NCI-H2081 (cell line): ENCODE measurements at places on chromosomes 1 and 21.

DNA sequence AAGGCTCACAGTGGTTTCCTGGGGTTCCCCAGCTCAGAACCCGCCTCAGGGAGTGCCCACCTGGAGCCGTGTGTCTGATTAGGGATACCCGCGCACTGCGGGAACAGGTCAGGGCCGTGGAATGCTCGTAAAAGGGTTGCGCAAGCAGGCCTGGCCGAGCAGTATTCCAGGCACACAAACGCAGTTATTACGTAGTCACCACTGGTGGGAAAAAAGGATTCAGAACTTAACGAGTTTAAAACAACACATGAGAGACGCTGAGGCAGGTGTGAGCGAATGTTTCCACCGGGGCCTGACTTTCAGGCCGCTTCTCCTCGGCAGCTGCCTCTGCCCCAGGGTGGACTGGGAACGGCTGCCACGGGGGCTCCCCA is 18.2 kb downstream of the PLCH2 start:
- DNase-seq, result no peak

- DNase-seq, result no peak
Measured at GRCh38 chr1:183946320-183946613, 91.3 kb downstream of the COLGALT2 start.

GRCh38 chr1:89978755-89979154 is 16.2 kb upstream of the ZNF326 start:
- DNase-seq, result no peak

- DNase-seq, result peak; percentile 69
Measured at GRCh38 chr1:46400421-46400820, 6.3 kb downstream of the FAAH start.

DNA sequence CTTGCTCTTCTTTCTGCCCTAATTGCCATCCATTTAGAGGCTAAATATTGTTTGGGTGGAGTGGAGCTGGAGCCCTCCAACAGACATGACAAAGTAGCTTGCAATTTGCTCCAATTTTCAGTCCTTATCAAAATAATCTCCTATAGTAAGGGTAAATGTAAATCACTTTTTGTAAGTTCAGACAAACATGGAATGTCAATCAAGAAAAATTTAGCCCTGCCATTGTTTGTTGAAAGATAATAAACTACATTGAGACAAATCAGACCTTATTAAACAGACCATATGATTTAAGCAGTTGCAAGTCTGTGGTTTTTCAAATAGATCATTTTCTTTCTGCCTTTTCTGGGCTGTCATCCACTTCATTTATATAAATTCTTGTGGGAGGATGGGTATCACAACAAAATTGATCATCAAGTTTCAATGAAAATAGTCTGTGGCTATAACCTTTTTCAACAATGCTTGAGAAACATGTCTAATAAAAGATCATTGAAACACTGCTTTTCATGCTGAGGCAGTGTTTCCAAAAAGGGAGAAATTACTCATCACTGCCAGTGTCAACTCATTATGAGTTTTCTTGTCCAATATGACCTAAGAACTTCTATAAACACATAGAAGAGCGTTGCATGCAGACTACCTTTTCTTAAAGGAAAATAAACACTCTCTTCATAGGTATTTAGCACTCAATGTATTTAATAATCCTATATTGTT is 1152.0 kb upstream of the B3GALT2 start:
- no peak for DNase-seq

DNA sequence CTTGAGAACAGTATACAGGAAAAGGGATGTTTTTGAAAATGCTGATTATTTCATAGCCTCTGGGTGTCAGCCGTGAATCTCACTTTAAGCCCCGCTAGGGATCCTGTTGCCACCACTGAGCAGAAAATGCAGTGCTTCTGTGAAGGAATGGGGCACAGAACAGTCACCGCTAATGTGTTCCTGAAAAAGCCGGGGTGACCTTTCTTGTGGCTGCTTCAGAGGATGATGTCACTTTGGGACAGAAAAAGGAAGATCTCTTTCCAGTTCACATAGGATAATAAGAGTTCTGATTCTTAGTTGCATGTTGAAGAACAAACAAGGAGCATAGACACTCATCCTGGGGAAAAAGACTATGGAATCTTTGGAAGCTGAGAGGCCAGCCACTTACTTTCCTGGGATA is 349.6 kb downstream of the DISC1 start:
- DNase-seq, result no peak

DNA sequence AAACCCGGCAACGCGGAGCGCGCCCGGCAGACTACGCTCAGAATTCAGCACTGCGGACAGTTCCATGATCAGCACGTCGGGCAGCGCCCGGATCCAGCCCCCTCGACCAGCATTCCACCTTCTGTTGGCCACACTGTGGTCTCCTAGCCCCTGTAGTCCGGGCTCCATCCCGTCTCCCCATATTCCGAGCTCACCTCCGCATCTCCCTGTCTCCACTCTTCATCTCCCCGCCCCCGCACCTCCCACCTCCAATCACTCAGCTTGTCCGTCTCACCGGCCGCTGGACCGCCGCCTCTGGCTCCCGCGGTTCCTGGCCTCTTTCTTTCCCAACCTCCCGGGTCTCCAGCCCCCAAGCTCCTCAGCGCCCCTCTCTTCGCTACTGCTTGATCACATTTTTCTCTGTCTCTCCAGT is 500 bp downstream of the EPHA10 start:
- DNase-seq, result no peak

- no peak for DNase-seq
Measured at GRCh38 chr1:59096501-59096900, 200.4 kb upstream of the FGGY start.

- no peak for DNase-seq
Measured at GRCh38 chr1:246261639-246262038, 245.4 kb downstream of the SMYD3 start.

DNA sequence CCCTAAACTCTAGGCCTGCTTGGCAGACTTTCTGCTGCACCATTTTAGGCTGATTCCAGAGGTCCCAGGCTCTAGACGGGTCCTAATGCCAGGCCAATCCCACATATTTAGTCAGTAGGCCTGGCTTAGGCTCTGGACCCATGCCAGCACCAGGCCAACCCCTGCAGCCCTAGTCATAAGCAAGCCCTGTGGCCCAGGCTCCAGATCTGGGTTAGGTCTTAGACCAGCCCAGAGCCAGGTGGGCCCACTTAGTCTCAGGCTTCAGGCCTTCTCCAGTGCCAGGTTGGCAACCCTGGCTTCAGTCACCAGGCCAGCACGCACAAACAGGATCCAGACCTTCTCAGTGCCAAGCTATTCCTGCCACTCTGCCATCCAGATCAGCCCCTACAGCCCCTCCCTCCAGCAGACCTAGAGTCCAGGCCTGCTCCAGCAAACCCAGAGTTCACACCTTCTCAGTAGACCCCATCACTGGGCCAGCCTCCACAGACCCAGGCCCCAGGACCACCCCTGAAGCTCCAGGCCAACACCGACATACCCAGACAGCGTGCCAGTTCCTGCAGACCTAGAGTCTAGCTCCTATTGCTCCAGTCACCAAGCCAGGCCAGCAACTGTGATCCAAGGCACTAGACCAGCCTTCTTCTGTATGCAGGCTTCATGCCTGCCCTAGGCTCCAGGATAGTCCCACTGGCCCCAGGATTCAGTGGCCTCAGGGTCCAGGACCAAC is 467.6 kb downstream of the RWDD3 start:
- DNase-seq, result no peak

DNA sequence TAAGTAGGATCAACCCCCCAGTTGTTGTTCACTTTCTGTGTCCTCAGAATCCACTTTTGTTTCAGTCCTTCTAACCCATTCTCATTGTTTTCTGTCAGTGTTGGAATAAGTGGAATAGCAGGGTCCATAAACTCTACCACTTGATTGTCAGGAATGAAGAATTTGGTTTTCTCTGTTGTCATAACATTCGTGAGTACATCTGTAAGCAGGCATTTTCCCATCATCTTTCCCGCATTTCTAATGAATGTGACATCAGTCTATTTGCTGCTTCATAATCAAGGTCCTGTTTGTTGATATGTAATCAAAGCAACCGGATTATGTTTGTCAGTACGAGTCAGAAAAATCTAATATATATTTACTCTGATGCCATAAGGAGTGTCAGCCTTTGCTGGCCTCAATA is 147.1 kb downstream of the KIF26B start:
- no peak for DNase-seq

DNA sequence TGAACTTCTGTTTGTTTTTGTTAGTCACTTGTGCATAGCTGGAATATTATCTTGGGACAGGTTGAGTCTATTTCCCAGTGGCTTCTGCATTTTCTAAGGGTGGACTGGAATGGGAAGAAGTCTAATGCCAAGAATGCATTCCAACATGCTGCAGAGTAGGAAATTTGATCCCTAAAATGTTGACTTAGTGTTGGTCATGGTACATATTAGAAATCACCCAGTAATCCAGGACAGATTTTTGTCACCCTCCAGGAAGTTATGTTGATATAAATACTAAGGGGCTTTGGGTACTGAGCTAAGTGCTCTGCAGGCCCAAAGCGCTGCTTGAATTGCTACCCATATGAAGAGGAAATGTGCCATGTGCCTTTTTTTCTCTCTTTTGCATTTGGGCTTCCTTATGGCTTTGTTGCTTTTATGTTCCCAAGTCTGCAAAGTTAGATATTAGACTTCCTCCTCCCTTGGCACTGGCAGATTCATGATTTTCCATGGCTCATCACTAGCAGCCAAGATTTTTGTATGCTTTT is 10.0 kb downstream of the ARID1A start:
- DNase-seq, result no peak

- no peak for DNase-seq
Measured at GRCh38 chr1:36115931-36116330, 9.1 kb downstream of the COL8A2 start.

- peak; percentile 71 for DNase-seq
Measured at GRCh38 chr1:112144733-112145426, 155.4 kb upstream of the KCND3 start.

DNA sequence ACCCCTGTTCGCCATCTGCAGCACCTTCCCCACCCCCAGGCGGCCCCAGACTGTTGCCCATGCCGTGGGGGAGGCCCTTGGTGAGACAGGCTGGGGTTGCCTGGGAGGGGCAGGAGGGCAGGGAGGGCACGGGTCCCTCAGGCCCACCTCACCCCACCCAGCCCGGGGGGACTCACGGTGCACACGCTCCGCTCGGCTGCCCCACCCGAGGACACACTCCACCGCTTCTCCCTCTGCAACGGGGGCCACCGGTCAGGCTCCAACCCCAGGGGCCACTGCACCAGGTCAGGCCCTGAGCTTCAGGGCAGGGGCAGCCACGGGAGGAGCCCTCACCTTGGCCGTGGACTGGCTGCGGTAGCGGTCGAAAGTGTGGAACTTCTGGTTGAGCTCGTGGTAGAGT is 24.0 kb upstream of the COL16A1 start:
- DNase-seq, result no peak

- DNase-seq, result no peak
Measured at GRCh38 chr1:67605209-67605780, 79.7 kb upstream of the GADD45A start.

GRCh38 chr1:154954541-154954940 is 1.4 kb downstream of the PBXIP1 start:
- no peak for DNase-seq
